NCI-H510A (cell line): ENCODE measurements at places on chromosomes 2 and 18.

DNA sequence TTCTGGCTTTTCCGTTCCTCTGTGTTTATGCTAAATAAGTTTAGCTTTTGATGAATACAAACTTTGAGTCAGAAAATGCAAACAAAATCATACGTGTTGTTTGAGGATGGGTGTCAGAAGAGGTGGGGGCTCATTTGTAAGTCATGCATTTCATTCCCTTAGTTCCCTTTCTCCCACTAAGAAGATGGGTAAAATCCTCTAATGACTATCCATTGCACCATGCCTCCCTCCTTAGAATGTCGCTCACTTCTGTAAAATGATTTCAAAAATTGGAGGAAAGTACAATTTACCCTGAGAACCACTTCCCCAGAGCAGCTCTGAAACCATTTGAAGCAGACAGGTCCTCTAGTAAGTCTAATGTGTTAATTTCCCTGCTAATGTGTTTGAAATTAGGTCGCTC lies 629.6 kb upstream of the VRK2 start:
- DNase-seq: no peak

GRCh38 chr2:25123682-25124081 lies 44.7 kb downstream of the POMC start:
- DNase-seq: no peak

DNA sequence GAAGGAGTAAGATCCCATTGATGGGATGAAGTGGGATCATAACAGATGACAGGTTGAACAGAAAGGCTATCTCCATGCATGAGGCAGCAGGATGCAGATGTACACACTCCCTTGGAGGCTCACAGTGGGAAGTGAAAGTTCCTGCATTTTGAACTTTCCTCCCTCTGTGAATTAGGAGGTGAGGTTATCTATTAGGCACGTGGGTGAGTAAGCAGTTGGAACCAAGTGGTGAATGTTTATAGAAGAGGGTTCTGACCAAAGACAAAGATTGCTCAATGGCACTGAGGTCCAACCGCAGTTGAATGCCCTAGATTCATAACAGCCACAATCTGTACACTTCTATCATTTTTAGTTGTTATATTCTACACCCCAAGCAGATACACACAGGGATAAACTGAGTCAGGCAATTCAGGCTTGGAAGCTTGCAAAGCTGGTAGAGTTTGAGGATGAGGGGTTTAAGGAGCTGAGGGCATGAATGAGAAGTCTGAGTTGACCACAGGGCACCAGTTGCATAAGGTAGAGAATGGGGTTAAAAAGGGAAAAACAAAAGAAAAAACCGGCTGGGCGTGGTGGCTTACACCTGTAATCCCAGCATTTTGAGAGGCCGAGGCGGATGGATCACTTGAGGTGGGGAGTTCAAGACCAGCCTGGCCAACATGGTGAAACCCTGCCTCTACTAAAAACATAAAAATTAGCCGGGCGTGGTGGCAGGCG lies 7.1 kb upstream of the KCMF1 start:
- no peak for DNase-seq

DNA sequence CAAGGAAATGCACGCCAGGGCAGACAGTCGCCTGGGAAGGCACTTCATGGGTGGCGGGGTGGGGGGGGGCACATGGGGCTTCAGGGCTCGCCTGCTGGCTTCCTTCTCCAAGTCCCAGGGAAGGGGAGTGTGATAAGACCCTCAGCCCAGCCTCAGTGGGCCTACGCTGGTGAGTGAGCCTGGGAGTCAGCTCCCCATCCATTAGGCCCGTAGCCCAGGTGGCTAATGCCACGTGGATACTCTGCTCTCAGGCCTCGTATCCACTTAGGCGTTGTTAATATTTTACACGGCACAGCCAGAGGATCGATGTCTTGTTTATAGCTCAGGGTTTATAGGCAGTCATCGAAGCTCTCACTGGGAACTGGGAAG lies 47.1 kb downstream of the KCNIP3 start:
- no peak for DNase-seq

DNA sequence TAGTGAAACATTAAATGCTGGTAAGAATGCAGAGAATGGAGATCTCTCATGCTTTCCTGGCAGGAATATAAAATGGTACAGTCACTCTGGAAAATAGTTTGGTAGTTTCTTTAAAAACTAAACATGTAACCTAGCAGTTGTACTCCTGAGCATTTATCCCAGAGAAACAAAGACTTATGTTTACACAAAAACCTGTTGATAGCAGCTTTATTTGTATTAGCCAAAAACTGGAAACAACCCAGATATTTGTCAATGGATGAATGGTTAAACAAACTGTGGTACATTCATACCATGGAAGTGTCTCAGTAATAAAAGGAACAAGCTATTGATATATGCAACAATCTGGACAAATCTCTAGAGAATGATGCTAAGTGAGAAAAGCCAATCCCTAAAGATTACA lies 81.7 kb upstream of the CTAGE1 start:
- DNase-seq: no peak

DNA sequence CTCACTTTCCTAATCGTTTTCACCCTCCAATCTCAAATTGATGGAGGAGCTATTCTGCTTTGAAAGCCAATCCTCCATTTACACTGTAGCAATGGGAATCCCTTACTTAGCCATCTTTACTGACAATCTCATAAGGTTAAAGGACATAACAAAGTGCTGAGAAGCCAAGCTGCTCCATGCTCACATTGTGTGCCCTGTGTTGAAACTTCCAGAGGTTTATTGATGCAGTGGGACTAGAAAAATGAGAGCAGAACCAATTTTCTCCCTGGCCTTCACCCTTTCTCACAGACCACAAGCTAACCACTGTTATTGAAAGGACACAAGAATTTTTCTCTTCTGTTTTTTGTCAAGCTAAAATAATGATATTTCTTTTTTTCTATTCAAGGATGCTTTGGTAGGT lies 63.8 kb downstream of the CSRNP3 start:
- no peak for DNase-seq

DNA sequence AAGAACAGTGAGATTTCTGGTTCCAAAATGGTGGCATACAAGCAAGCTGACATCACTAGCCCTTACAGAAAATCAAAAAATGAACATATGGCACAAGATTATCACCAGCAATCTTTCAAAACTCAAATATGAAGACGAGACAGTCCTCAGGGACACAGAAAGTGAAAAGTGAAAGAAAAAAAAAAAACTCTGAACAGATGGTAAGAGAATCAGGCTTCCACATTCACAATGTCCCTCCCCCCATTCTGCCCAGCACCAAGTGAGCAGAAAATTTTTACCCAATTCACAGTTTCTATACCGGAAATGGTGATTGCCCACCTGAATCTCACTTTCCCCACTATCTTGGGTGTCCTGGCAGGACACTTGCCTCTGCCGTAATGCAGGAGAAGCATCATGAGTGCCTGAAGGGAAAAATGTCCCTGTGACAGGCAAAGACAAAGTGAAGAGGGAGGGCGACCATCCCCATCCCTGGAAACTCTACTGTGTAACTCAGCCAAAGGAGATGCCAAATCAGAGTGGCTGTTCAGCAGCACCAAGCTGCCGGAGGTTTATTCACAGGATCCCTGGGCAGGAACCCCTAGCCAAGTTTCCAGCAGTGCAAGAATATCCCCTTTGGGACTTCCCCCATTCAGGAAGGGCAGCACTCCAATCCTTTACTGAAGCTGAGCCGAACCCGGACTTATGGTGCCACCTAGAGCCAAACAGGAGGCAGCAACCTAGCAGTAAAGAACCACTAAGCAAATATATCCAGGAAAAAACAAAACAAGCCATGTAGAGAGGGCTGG lies 312.2 kb downstream of the LRATD1 start:
- no peak for DNase-seq

- DNase-seq: peak; percentile 21
Measured at GRCh38 chr2:6793371-6793770, 72.3 kb downstream of the CMPK2 start.

DNA sequence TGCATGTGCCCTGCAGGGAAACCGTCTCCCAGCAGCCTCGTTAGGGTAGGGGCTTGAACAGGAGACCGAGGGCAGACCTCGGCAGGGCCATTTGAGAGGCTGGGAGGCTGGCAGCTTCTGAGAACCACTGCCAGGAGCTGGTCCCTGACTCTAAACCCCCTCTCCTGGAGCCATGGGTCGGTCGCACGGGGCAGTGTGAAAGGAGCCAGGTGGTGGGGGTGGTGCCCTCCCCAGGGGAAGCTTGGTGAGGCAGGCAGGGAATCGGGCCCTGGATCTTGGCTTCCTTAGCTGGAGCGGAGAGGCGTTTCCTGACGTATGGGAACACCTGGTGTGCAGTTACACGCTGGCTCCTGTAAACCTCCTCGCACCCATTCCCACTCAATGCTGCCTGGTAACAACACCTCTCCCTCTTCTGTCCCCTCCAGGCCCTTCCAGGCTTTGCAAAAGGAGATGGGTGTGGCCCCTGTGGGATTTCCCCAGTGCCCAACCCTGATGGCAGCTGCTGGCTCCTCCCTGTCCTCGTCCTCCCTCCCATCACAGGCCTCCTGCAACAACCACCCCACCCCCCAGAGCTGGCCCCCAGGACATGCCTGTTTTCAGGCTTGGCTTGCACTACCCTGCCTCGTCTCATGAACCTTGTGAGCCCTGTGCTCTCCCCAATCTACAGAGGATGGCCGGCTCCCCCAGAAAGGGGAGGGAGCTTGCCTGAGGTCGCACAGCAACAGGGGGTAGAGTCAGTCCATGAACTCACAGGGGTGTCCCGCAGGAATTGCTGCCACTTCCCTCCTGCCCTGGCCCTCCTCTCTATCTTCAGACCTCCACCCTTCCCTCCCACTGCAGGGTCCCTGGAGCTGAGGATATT lies 24.4 kb downstream of the ADRA2B start:
- no peak for DNase-seq

GRCh38 chr2:61014763-61015162 lies 2.8 kb upstream of the PEX13 start:
- no peak for DNase-seq

DNA sequence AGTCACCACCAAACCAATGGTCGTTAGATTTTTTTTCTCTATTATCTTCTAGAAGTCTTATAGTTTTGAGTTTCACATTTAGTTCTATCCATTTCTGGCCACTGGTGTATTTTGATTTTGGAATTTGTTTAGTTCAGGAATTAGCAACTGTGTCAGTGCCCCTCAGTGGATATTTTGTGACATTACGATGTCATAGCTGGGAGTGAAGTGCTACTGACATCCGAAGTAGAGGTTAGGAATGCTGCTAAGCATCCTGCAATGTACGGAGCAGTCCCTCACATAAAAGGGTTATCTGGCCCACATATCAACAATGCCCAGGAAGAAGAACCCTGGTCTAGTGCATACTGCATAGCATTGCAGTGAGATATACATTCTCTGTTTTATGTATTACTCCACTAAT lies 157.4 kb upstream of the RGPD4 start:
- DNase-seq: no peak

DNA sequence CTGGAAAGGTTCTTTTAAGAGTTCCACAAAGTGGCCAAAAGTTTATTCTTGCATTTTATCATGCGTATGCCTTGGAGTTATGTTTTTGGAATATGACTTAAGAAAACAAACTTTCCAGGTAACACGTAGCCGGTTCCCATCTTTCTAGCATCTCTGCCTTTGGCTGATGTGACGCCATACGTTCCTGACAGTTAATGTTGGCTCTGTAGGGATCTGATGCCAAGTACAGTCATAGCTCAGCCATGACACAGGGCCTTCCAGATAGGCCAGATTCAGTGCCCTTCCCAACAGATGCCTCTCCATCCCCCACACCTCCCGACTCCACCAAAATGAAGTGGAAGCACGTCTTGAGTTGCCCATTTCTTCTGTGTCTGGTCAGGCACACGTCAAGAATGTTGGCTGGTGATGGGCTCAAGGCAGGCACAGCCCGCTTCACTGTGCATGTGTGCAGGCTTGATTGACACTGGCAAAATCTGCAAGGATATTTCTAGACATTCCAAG lies 51.0 kb upstream of the THOC1 start:
- no peak for DNase-seq

DNA sequence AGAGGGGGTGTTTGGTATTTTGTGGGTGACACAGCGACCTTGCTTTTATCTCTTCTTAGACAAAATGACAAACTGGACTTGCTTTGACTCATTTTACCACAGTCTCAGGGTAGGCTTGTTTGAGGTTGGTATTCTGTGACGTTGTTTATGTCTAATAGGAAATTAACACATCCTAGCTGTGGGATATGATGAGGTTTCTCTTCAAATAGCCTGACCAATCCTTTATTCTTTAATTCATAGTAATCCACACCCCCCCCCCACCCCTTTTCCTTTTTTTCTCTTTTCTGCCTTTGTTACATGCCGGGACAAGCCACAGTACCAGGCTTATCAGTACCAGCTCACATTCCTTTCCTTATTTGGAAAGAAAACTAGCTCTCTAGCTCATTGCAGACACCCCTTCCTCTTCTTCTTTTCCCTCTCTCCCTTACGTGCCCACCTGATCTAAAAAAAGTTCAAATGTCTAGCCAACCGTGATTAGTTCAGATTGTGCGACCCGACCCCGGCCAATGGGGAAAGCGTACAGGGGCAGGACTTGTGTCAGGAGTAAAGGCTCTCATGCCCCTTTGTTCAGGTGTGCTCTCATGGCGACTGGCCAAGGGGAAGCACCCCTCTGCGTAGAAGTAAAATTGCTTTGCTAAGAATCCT lies 52.2 kb upstream of the PTPRM start:
- no peak for DNase-seq

DNA sequence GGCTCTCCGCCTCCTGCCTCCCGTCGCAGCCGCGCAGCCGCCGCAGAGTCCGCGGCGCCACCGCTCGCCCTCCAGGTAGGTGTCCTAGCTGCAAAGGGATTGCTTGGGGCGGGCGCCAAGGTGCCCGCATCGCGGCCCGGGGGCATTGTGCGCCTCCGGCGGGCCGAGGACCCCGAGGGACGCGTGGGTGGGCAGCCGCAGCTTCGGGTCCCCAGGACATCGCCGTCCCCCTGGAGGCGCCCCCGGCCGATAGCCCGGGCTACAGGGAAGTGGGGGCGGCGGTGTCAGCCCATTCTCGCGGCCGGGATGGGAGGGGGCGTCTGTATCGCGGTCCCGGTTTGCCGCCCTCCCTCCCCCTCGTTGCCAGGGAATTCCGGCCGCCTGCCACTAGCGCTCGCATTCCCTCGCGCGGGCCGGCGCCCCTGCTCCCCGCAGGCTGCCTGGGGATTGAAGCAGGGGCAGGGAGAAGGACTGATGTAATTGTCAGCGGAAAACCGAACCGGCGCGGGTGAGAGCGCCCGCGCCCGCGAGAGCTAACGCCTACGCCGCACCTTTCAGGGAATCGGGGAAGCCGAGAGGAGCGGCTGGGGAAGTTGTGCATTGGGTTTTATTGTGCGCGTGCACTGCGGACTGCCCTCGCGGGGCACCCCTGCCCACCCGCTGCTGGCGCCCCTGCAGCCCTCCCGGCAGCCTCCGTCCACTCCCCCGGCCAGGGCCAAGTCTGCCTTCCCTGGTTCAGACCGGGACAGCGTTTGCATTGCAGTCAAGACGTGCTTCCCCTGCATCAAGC lies 483 bp downstream of the OSBPL6 start:
- peak; percentile 86 for DNase-seq
